ENCODE measurements at places on chromosomes 6 and 20.
A peak's percentile ranks its signal among the peaks of the same experiment; 100 is the strongest.

- DNase-seq, result peak; percentile 43
Observed at GRCh38 chr6:74551896-74552295, 654.0 kb downstream of the COL12A1 start.

DNA sequence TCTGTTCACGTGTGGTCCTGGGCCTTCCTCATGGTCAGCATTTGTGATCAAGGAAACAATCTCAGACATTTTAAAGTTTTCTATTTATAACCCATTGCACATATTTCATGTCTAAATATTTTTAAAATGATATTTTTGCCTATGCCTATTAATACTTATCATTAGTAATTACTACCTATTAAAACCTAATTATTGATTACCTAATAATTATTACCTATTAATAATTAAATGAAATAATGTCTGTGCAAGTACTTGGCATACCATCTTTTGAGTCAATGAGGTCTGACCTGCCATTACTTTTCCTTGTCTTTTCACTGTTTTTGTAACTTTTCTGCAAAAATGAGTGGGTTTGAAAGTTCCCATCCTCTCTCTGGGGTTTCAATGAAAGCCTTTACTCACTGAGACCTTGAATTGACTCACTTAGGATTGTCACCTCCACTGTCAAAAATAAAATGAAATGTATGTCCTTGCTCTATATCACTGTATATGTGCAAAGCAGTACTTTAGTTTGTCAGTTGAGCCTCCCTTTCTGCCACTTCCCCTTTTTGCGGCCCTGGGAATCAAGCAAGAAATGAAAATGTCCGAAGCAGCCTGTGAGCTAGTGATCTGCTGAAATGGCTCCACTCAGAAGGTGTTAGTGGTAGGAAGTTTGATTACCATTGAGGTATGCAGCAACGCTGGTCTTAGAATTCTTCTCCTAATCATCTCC lies 87.8 kb downstream of the L3MBTL3 start:
- no peak for DNase-seq

DNA sequence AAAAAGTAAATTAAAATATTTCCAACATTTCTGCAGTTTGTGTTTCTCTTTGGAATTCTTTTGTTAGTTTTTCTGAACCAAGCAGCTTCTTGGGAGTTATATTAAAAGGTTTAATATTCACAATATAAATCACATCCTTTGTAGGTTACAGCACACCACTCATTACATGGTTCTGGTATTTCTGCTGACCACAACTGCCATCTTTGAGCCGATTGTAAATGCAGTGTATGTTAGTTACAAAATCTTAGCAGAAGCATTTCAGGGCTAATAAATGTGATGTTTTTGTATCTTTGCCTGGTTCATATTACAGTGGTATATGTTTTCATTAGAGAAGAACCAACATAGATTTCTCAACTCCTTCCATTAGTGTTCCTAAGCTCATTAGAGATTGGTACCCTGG lies 19.1 kb upstream of the TSHZ2 start:
- no peak for DNase-seq

DNA sequence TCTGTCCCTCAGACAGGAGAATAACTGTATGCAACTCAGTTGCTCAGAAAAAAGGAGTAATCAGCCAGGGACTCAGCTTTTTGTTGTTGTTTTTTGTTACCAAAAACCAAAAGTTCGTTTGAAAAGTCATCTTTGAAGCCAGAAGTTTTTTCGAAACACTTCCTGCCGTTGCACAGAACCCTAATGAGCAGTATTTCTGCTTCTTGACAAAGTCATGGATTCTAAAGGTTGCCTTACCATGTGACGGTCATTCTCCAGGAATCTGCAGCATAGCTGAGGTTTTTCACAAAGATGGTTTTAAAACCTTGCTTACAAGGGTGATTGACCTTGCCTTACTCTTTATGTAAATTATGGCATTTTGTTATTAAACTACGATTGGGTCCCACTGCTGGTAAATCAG lies 1.9 kb downstream of the RAB32 start:
- peak; percentile 43 for DNase-seq

- DNase-seq, result no peak
Observed at GRCh38 chr6:1463751-1464426, 74.5 kb downstream of the FOXF2 start.

- DNase-seq, result peak; percentile 90
Observed at GRCh38 chr6:7058250-7058923, 49.4 kb upstream of the RREB1 start.

DNA sequence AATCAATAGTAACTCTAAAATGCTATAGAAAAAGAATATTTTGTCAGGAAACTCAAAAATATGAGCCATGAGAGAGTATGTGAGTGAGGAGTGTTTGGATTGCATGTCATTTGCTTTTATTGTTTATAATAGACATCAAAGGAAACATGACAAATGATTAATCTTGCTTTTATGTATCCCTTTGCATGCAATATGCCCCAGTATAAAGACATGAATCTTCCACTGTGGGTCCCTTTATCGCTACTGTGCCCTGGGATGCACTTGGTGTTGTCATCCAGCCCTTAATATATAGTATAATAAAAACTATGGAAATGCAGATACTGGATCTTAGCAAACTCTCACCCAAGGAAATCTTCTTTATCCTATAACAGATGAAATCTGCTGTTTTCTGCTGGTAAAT lies 77.3 kb downstream of the LAMA4 start:
- no peak for DNase-seq

DNA sequence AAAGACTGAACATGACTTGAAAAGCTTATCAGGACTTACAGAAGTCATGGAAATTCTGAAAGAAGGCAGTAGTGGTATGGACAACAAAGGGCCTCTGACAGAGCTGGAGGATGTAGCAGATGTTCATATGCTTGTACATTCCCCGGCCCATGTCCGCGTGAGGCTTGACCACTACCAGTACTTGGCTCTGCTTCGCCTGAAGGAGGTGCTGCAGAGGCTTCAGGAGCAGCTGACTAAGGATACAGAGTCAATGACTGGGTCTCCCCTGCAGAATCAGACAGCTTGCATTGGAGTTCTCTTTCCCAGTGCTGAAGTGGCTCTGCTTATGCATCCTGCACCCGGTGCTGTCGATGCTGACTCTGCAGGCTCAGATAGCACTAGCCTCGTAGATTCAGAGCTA lies 29.2 kb downstream of the TAF11 start:
- DNase-seq, result peak; percentile 11

DNA sequence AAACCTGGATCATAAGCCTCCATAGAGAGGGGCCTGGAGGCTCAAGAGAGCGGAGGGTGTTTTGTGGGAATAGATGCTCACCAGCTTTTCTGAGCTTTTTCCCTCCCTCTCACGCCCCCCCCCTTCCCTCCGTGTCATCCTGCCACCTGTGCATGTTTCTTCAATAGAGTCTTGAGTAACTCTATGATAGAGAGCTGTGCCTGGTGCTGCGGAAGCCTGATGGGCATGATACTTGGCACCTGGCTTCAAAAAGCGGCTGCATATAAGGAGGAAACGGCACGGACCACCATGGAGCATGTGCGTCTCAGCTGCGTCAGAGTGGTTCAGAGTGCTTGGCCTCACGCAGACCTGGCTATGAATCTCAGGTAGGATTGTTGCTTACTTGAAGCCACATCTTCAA lies 198.9 kb downstream of the CDH4 start:
- no peak for DNase-seq

DNA sequence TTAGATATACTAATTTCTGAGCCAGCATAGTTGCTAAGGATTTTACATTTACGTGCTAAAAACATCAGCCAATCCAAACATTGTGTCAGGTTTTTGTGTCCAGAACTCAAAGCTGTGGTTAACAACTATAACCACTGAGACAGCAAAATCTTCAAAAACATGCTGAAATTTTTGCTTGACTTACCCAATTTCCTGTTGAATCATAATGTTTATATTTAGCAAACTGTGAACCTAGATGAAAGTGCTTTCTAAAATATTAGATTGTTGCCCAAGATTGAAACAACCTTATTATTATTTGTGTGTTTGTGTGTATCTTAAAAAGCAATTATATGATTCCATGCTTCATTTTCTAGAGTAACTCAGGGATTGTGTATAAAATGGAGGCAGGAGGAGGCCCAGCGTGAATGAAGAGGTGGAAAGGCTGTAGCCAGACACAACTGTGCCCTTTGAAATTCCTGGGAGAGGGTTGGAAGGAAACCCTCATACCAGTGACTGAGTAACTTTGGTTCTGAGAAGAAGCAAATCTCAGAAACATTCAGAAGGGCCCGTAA lies 48.0 kb downstream of the ARMC2 start:
- DNase-seq, result peak; percentile 90

- DNase-seq, result no peak
Observed at GRCh38 chr6:6246544-6246943, 73.9 kb downstream of the F13A1 start.

DNA sequence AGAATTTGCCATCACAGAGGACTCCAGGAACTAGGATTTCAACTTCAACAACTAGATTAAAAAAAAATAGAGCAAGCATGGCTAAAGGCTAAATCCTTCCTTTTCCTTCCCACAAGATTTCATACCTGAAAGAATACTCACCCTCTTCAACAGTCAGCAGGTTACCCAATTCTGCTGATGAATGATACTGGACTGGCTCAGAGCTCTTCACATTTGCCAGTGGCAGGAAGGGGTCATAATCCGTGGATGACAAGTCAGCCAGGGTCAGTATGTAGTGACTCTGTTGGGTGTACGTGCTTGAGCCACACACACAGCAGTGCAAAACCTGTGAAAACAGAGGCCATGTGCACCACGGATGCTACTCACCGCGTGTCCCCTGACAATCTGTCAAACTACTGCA lies 152.9 kb downstream of the INSM1 start:
- peak; percentile 50 for DNase-seq

DNA sequence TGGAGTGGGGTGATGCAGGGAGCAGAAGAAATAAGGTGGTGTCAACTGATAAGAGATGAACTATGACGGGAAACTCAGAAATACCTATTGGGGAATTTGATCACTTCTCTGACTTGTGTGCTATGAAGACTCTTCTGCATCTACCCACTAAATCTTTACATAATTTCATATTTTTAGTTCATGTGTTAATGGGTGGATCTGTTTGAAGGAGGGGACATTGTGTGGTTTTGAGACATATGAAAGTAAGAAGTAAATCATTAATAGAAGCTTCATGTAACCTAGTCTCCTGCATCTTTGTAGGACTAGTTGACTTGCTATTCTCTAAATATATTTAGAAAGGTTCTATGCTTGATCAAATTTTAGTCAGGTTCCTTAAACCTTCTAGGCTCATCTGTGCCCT lies 86.6 kb upstream of the MEI4 start:
- DNase-seq, result no peak
